ENCODE measurements at places on chromosomes 3 and 15.

GRCh38 chr3:43388915-43389314, 102.6 kb downstream of the SNRK start:
- DNase-seq = no peak

DNA sequence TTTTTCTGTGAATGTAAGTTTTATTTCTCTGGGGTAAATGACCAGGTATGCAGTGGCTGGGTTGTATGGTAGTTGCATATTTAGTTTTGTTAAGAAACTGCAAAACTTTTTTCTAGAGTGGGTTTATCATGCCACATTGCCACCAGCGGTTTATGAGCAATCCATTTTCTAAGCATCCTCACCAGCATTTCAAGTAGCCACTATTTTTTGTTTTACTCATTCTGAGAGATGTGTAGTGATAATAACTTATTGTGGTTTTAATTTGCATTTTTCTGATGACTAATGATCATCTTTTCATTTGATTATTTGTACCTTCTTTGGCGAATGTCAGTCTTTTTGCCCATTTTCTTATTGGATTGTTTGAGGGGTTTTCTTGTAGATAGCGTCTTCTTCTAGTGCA, 56.2 kb downstream of the SPRED1 start:
- DNase-seq = no peak

DNA sequence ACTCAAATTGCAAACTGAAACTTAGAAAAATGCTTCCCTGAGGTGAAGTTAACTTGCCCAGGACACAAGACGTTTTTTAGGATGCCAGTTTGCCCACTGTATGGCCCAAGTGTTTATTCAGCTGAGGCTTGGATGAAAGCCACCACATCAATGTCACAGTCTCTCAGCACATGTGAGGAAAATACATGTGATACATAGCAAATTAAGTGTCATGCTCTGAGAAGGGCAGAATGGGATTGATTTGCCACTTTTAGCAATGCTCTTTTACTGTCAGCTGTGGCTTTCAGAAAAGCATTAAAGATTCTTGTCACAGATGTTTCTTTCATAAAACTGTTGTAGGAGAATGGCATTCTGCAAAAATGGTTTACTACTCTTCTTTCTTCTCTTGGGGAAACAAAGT, 165.5 kb downstream of the ZIC1 start:
- DNase-seq = no peak

GRCh38 chr3:175511219-175511785, 652.2 kb downstream of the NAALADL2 start:
- DNase-seq = no peak

GRCh38 chr3:79162653-79163052, 605.1 kb downstream of the ROBO1 start:
- DNase-seq = no peak

- no peak for DNase-seq
Observed at GRCh38 chr3:119628816-119629445, 31.2 kb downstream of the PLA1A start.

DNA sequence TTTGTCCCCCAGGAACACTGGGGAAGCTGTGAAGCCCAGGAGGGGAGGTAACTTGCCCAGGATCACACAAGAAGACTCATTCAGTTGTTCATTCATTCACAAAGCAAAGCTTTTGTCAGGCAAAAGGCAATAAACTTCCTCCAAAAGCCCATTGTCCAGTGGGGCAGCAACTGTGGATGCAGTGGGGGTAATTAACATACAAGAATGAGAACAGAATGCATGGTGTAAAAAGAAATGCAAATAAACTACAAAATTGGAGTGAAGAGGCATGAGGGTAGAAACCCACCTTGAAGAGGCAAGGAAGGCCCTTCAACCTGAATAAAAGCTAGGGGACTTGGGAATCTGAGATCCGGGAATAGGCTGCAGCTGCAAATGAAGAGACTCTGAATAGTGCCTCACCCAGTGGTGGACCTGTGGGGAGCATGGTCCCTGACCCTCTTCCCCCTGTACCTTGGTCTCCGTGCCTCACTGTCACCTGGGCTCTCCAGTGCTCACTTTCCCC, 363.6 kb downstream of the CLSTN2 start:
- no peak for DNase-seq

- no peak for DNase-seq
Observed at GRCh38 chr15:52682200-52682599, 3.0 kb upstream of the ATOSA start.

DNA sequence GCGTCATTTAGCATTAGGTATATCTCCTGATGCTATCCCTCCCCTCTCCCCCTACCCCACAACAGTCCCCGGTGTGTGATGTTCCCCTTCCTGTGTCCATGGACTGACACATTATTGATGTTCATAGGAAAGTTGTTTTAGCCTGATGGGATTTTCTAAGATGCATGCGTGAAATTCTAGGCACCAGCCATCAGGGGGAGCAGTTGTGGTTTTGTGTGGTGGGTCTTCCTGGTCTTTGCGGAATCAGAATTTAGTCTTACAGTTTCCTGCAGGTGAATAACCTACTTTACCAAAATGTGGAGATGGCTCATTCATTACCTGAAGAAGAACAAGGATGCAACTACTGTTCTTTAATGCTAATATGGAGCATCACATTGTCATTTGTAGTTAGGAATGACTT, 455.0 kb upstream of the THBS1 start:
- DNase-seq = no peak

GRCh38 chr15:31263751-31264558, 62.7 kb upstream of the KLF13 start:
- peak; percentile 39 for DNase-seq

GRCh38 chr3:184746131-184747120, 34.6 kb upstream of the MAGEF1 start:
- no peak for DNase-seq

- no peak for DNase-seq
Observed at GRCh38 chr15:56367156-56367555, 1.9 kb downstream of the TEX9 start.

DNA sequence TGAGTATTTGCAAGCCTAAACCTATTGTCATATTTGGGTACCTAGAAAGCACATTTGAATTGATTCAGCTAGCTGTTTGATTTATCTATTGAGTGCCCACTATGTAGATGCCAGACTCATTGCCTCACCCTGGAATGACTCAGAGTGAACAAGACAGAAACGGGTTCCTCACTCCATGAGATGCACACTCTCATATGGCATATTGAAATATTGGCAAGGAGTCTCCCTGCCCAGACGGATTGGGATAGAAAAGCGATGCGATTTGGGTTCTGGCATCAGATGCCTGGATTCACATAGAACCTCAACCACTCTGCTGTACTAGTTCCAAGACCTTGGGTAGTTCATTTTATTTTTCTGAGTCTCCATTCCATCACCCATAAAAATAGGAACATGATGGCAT, 22.5 kb downstream of the LRRN1 start:
- DNase-seq = no peak

- DNase-seq = no peak
Observed at GRCh38 chr3:126939338-126939718, 43.6 kb upstream of the PLXNA1 start.

- no peak for DNase-seq
Observed at GRCh38 chr3:171351676-171352075, 108.5 kb downstream of the TNIK start.

DNA sequence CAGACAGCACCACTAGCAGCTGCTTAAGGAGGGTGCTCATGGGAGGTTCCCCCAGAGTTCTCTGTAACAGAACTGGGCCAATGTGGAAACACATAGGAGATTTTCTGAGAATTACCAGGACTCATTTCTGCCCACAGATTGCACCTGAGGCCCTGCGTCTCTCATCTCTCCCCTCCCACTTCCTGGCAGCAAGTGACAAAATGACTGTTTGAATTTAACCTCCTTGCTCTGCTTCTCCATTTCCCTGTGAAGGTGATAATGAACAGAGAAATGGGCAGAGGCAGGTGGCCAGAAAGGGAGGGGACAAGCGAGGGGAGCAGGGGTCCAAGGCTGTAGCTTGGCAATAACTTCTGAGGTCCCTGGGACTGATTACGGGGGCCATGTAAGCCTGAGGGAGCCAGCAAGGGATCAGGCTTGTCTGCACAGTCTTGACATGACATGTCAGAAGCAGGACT, 8.0 kb downstream of the EPHB1 start:
- no peak for DNase-seq

DNA sequence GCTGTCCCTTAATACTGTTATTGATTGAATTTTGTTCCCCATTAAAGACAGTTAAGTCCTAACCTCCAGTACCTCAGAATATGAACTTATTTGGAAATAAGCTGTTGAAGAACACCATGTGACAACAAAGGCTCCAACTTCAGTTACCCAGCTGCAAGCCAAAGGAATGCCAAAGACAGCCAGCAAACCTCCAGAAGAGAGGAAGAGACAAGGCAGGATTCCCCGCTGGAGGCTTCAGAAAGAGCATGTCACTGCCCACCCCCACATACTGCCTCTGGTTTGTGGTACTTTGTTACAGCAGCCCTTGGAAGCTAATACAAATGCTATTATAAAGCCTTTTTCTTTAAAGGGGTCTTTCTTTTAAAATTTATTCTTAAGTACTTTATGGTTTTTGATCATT, 18.4 kb upstream of the NEK10 start:
- DNase-seq = no peak

DNA sequence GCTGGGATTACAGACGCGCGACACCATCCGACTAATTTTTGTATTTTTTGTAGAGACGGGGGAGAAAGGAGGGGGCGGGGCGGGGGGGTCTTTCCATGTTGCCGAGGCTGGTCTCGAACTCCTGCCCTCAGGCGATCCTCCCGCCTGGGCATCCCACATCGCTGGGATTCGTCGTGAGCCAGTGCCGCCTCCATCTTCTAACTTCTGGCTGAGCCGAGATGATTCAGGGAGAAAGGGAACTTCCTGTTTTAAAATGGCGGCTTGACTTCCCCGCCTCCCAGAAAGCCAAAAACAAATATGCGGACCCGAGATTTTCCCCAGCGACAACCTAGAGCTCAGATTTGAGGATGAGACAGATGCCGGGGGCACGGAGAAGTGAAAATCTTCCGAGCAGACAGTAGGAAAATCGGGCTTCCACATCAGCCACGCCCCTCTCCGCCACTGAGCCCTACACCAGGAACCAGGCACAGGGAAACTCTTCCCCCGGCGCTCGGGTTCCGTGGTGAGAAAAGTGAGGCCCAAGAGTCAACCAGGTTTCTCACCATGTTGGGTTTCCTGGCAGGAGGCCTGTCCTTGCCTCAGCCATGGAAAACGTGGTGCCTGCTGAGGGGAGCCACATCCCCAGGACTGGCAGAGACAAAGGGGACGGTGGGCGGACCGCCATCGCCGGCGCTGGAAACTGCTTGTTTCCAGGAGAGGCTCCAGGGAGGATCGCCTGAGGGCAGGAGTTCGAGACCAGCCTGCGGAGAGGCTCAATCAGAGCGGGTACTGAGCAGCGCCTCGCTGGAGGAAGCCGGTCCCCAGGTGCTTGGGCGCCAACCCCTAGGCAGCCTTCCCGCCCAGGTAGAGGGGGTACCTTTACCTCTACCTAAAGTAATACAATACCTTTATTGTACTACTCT, 18.7 kb downstream of the CHST14 start:
- no peak for DNase-seq

GRCh38 chr15:81992523-81992922, 53.3 kb downstream of the MEX3B start:
- DNase-seq = no peak

- DNase-seq = no peak
Observed at GRCh38 chr3:55443346-55443745, 43.8 kb downstream of the WNT5A start.

DNA sequence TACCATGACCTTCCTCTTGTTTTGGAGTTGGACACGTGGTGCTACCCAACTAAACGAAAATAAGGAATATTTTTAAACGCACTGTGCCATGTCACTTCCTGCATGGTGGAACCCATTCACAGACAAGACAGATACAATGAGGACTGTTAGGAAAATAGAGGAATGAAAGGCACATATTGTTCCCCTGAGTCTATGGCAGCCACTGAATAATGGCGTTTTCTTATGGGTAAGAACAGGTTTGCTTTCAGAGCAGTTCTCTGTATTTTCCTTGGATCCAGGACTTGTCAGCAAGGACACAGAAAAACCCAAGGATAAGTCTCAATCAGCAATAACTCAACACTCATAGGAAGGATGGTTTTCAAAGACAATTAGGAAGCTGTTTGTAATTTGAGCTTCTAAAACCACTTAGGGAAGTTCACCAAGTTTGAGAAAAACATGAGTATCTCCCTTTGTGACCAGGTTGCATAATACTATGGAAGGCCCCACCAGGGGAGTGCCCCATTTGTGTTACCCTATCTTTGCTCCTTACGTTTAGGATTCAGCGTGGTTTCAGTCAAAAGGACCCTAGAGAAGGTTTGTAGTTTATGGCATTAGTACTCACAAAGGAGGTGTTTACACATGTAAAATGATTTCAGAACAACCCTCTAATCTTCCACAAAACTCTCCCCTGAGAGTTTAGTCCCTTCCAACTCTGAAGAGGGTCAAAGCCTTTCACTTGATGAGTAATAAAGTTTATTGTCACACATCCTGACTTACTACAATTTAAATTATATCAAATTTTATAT, 487.2 kb upstream of the ATP11B start:
- no peak for DNase-seq

DNA sequence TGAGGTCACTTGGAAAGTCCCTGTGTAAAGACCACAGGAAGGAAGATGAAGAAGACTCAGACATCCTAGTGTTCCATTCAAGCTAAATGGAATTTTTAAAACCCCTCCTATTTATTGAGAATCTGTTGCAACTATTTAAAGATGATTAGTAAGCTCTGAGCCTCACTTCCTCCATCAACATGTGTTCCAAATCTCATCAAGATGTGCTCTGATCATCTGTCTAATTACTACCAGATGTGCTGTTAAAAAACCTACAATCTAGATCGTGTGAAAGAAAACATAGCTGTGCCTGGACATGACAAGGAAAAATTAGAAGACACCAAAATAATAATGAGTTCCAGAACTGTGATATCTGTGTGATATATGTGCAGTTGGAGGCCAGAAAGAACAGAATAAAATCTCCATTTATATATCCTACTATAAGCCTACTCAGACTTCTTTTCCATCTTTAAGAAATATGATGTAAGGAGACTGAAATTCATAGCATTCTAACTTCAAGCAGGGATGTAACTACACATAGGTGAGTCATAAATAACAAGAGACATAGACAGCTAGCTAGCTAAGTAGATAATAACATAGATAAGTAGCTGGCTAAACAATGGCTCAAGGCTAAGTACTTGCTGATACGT, 7.8 kb downstream of the XPC start:
- no peak for DNase-seq

- no peak for DNase-seq
Observed at GRCh38 chr15:62455441-62455921, 290.4 kb upstream of the C2CD4B start.

GRCh38 chr15:45456212-45457106, 66.1 kb downstream of the SLC30A4 start:
- DNase-seq = peak; percentile 26

DNA sequence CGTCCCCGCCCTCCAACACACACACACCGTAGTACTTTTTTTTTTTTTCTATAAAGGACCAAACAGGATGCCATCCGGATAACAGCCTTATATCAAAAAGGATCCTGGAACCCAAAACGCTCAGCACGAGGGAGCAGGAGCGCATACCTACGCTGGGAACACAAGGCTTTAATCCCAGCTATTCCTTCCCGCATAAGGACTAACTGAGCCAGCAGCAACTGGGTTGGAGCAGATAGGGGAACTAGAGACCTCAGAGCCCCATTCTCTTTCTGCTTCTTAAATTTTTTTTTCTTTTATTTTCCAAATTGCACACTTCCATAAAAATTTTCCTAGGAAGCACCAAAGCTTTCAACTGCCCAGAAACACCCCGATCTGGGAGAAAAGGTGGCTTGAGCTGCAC, 1.3 kb downstream of the TRANK1 start:
- DNase-seq = no peak
